ENCODE measurements at places on chromosomes 3 and 15.

GRCh38 chr3:67064105-67064504 is 66.0 kb downstream of the KBTBD8 start:
- DNase-seq, result peak; percentile 5

DNA sequence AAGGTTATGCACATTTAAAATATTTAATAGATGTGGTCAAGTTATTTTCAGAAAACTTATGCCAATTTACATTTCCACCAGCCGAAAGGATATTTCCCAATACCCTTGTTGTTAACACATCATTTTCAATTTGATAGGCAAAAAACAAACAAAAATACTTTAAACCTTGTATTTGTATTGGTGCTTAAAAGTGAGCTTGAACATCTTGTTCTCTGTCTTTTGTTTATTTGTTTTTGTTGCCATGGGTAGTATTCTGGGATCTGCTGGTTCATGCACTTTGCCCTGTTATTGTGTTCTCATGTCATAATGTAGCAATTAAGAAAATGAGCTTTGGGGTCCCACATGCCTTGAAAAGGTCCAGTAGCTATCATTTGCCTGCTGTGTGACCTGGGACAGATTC is 191.4 kb downstream of the LRTM1 start:
- DNase-seq, result no peak

DNA sequence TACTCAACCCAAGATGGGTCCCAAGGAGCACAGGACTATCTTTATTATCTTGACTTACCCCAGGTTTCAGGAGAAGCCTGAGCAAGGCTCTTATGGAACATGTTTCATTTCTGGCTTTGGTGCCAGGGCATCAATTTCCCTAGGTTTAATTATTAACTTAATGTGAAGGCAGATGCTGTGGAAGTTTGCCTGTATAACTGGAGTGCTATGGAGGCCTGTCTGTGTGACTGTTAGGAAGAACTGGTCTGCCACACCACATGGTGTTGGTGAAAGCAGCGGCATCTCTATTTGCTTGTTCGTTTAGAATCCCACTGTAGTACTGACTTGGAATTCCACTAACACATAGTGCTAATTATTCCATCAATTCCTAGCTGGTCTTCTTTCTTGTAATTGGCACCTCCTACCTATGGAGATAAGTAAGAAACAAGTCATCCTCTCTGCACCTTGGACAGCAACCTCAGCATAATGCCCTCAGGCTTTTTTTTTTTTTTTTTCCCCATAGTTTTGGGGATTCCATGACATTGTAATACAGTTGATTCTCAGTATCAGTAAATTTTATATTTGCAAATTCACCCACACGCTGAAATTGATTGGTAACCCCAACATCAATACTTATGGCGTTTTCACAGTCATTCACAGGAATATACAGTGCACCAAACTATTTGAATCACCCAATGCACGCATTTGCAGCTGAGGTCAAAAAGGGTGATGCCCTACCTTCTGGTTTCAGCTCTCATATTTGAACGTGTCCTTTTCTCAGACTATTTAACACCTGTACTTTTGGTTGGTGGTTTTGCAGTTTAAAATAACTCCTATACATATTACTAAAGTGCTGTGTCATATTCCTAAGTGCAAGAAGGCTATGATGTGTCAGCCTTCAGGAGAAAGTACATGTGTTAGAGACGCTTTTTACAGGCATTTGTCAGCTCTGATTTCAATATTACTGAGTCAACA is 772.8 kb upstream of the LMCD1 start:
- no peak for DNase-seq

DNA sequence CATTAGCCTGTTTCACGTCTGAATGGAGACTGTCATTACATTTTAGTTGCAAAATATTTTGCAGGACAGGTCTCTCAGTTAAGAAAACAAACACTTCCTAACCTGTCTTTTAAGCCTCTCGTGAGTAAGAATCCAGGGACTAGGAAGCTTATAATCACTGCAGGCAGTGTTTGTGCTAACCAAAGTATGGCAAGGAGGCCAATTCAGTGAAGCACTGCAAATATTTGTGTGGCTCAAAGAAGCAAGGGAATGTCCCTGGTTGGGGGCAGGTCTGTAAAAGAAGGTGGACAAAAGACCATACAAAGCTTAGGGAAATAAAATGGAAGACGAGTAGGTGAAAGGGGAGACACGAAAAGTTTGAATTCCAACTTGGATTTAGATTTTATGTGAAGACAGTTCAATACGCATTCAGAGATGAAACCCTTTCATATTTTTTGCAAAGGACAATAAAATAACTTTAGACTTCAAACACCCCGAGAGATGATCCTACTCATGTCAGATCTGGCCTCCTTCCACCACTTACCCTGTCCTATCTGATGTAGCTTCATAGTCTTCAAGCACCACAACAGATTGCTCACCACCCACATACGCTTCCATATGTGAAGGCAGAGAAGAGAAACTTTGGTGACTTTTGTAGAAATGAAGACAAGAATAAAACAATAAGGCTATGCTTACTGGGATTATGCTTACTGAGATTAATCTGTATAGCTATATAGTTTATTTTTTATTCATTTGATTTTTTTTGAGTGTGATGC is 240.9 kb downstream of the TUSC7 start:
- no peak for DNase-seq

GRCh38 chr15:52326756-52327155 is 31.2 kb upstream of the MYO5C start:
- DNase-seq, result peak; percentile 17
